Stimulated activated CD4-positive, alpha-beta T cell treated with anti-CD3 and anti-CD28 coated beads, Interleukin-2, amount 100 ng/mL, for 4 hours (primary cell): ENCODE measurements at places on chromosomes 5 and 9.

DNA sequence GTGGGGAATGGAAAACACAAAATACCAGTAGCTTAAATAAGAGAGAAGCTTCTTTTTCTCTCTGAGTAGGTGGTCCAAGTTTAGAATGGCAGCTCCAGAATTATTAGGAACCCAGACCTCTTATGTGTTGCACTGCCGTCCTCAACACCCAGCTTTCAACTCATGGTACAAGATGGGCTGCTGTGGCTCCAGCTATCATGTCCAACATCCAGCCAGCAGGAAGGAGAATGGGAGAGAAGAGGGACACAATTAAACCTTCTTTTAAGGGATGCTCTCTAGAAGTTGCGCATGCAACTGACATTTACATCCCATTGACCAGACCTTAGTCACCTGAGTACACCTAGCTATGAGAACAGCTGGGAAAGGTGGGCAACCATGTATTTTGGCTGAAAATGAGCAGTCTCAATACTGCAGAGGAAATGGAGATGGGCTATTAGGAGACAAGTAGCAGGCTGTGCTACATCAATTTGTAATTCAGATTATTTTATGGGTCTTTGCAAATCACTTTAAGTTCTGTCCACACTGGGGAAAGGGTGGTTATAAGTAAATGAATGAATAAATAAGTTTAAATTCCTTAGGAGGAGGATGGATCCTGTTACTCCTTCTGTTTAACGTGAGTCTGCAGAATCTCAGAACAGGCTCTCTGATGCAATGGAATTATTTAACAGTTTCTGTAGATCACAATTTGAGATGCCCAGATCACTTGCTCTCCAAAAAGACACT lies 76.1 kb downstream of the SLC28A3 start:
- no peak for DNase-seq

- DNase-seq: no peak
Measured at GRCh38 chr9:83472764-83473163, 65.4 kb downstream of the FRMD3 start.

DNA sequence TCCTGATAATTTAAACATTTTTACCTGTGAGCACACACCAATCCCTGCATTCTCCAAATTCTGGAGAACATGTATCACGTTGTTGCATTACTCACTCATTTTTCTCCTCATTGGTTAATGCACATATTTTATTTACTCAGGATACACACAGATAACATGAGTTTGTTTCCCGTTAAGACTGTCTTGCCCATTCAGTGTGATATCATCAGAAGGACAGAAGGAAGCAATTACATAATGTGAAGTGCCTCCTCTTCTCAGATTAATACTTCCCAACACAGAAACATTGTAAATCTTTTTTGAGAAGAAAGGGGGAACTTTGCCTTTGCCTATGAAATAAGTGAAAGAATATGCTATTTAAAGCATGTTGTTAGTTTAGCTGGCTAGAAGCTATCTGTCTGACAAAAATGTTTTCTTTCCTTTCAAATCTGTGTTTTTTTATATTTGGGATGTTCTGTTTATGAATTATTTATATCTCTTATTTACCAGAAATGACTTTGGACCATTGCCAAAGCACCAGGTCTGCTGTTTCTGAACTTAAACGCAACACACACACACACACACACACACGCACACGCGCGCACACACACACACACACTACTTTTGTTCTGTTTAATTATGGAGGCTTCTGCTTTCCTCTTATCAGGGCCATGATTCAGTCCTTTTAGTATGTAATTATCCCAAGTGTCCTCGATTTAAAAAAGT lies 186.5 kb downstream of the CHSY3 start:
- DNase-seq: no peak

- DNase-seq: no peak
Measured at GRCh38 chr9:130104491-130105193, 50.9 kb downstream of the GPR107 start.

DNA sequence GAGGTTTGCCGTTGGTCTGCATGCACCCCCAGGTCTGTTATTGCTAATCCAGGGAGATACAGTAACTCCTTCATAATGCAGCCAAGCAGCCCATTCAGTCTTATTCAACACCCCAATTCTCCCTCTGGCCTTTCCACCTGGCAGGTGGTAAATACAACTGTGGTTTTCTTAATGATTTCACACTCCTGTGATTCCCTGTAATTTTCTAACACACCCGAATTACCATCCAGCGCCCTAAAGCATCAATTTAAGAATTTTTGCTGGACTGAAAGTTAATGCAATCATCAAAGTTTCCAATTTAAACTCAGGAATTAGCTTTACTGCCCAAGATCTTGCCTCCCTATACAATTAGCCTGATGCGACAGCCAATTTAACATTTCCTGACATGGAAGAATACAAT lies 62.5 kb downstream of the GNAQ start:
- DNase-seq: no peak

DNA sequence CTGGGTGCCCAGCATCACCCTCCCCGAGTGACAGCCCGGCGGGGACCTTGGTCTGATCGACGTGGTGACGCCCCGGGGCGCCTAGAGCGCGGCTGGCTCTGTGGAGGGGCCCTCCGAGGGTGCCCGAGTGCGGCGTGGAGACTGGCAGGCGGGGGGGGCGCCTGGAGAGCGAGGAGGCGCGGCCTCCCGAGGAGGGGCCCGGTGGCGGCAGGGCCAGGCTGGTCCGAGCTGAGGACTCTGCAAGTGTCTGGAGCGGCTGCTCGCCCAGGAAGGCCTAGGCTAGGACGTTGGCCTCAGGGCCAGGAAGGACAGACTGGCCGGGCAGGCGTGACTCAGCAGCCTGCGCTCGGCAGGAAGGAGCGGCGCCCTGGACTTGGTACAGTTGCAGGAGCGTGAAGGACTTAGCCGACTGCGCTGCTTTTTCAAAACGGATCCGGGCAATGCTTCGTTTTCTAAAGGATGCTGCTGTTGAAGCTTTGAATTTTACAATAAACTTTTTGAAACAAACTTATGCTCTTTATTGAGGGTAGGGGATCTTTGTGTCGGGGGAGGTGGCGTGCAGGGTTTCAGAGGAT lies 1.3 kb downstream of the GADD45G start:
- no peak for DNase-seq

DNA sequence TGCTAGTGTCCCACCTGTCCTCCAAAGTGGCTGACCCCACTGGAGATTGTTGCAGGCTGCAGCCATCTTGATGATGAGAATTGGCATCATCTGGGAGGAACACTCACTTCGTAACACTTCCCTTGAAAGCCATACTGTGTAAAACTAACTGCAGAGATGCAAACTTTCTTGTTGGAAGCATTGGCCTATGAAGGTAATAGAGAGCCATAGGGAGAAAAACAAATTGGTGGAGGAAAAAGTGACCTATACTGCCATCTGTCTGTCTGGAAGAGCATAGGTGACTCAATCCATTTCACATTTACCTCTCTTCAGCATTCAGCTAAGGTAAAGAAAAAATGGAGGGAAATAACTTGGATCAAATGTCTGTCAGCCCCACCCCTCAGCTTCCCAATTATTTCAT lies 473.4 kb downstream of the NTRK2 start:
- DNase-seq: no peak

DNA sequence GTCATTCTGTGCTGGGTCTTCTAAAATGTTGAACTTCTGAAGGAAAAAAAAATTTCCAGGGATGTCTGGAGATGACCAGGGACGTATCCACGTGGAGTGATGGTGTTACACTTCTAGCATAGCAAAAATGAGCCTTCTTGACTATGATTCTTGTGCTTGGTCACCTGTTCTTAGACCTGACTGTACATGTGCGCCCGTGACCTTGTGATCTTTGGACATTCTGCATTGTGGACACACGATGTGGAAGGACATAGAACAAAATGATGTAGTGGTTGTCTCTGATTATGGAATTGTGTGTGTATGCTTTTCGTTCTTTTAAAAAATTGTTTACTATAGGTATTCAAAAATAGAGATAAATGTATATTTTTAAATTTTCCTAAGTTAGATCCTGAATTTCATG lies 61.0 kb downstream of the SNX30 start:
- no peak for DNase-seq

- no peak for DNase-seq
Measured at GRCh38 chr5:84715091-84715490, 330.4 kb upstream of the EDIL3 start.

DNA sequence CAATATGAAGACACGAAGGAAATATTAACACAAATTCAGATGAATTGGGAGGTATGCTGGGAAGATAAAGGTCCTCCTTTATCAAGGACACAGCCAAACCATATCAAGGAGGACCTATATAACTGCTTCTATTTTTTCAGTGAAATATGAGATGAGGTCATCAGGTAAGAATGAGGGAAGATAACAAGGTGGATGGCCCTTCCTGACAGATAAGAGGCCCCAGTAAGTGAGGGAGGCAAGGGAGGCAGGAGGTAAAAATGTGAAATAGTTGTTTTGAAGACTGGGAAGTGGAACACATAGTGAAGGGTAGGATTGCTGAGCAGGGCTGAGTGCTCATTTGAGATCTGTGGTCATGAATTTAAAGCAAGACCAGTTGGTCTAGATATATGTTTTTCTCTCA lies 60.0 kb upstream of the FOXE1 start:
- DNase-seq: no peak
